Kasumi-1 (cell line): ENCODE measurements at places on chromosomes 6 and 20.

DNA sequence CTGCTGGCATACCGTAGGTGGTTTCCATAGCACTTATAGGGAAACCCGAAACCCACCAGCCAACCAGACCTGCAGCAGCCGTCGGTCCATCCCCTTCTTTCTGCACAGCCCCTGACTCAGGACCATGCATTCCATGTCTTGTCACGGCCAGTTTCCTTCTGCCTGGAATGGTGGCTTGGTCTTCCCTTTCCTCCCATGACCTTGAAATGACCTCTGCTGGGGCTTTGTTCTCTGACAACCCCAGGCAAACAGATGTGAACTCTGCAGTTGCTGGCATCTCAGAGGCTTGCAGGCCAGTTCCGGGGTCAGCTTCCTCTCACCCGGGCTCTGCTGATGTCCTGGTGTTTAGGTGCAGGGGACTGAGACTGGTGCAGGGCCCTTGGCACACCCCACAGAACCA, 250.8 kb downstream of the SMOC2 start:
- no peak for DNase-seq

DNA sequence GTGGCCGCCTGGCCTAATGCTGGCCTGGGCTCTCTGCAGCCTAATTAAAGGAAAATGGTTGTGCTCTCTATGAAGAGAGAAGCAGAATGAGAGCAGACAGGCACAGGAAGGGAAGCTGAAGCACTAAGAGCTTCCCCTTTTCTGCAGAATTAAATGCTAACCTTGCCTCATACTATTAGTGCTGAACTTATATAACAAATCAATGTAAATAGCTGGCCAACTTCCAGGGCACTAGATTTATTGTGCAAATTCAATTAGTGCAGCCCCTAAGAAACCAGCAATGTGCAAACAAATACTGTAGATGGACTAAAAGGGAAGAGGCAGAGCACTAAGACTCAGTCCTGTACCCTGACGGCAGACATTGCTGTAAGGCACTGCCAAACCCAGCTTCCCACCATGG, 36.1 kb upstream of the INSM1 start:
- peak; percentile 88 for DNase-seq

- DNase-seq, result no peak
Observed at GRCh38 chr6:3844097-3844463, 5.1 kb upstream of the FAM50B start.

- DNase-seq, result no peak
Observed at GRCh38 chr6:14359438-14359837, 241.9 kb downstream of the CD83 start.

- no peak for DNase-seq
Observed at GRCh38 chr6:13411484-13411883, 75.9 kb downstream of the GFOD1 start.

DNA sequence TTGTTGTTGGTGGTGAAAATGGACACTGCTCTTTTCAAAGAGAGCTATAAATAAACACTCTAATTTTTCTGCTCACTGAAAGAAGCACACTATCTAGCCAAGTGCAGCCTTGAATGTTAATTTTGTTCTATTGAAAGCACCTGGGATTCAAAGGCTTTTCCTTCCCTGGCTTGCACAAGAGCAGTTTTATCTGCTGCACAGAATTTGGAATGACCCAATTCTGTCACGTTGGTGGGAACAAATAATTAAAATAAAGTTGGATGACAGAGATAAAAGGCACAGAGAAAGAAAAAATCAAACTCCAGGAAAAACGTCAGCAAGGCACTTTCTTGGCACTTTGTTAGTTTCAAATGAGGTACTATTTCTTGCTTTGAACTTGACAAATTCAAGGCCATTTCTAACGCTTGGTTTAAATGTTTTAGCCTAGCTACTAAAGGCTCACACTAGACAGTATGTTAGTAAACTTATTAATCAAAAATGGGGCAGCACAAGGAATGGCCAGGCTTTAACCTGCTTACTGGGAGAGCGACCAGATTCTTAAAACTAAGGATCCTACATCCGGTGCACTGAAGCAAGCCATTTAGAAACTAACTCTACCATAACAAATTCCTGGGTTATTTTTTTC, 145.5 kb upstream of the ARG1 start:
- DNase-seq, result no peak

DNA sequence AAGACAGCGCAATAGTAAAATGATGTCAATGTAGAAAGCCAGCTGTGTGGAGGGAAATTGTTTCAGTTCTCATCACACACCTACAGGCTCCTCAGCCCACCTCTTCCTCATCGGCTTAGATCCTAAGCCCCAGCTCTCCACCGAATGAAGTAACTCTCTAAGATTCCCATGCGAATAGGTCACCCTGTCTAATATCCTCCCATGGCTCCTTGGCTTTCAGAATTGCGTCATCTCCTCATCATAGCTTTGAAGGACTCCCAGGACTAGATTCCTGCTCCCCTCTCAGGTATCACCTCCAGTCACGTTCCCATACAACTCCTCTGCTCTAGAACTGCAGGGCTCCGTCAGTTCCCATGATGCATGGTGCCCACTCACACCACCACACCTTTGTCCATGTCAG, 16.2 kb upstream of the SLC22A16 start:
- DNase-seq, result no peak

- no peak for DNase-seq
Observed at GRCh38 chr20:24608926-24609667, 139.7 kb downstream of the SYNDIG1 start.

DNA sequence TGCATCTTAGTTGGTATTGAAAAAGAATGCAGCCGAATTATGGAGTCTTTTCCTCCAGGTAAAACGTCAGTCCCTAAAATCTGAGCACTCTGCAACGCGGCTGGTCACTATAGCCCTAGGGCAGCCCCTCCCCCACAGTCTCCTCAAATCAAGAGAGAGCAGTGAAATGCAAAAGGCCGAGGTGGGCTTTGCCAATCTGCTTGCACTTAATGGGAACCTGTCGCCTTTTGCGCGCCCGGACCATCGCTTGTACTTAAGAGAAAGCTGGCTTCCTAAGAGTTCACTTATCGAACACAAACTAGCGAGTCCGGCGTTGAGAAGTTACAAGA, 447 bp downstream of the MCM3 start:
- DNase-seq, result no peak

GRCh38 chr6:53937461-53937860, 142.7 kb downstream of the LRRC1 start:
- DNase-seq, result no peak

GRCh38 chr20:47609001-47609400, 107.3 kb downstream of the NCOA3 start:
- DNase-seq, result no peak

DNA sequence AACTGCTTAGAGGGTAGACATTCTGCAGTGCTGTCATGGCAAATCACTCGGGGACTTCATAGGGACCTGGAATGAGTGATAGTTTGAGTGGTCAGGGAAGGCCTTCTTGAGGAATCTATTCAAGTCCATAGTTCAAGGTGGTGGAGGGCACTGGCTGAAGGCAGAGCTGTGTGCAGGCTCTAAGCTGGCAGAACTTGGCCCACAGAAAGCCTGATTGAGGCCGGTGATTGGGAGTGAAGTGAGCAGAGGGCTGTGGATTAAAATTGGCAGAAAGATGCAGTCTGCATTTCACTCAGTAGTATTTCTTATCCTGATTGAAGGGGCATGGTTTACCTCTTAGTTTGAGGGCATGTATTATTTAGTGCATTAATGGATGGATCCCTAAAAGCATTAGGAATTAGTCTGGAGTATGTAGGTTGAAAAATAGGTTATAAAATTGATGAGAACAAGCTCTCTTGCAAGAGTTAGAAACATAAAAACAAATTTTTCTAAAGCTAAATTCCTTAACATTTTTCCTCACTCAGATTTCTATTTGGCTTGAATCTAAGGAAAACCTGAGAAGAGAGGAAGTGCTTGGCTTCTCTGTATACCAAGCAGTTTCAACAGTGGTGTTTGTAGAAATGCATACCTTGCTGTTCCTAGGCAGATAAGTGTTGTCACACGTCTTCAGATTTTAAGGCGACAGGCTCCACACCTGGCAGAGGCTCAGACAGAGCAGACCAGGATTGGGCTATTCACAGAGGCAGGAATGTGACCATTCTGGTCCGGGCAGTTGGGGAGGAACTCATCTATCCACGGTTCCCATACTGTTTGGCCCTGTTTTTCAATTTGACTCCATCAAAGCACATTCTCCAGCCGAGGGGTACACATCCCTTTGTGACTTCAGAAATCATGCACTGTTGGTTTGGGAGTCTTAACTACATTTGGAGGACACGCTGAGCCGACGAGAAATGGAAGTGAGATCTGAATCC, 45.2 kb downstream of the UTRN start:
- no peak for DNase-seq

DNA sequence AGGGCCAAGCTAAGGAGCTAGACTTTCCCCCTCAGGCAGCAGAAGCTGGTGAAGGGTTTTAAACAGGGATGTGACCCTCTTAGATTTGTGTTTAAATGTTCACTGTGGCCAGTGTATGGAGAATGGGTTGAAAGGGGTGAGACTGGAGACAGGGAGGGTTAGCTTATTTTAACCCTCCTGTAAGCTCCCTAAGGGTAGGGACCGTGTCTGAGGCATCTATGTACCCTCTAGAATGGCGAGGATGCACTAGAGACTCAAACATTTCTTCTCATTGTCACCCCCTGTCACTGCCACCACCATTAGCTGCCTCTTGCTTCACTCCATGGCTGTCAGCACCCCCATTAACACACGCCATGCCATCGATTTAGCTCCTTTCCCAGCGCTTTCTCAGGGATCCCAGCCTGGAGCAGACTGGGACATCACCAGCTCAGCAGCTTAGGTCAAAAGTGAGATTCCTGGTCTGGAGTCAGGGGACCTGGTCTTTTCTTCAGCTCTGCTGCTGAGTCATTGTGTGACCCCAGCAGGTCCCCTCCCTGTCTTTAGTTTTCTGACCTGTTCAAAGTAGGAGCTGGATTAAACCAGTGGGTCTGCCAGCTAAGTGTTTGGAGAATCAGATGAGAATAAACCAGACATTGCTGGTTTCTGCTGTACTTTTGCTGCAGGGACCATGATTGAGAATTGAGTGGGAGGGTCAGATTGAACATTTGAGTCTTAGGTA, 1.1 kb upstream of the SLC22A7 start:
- no peak for DNase-seq

DNA sequence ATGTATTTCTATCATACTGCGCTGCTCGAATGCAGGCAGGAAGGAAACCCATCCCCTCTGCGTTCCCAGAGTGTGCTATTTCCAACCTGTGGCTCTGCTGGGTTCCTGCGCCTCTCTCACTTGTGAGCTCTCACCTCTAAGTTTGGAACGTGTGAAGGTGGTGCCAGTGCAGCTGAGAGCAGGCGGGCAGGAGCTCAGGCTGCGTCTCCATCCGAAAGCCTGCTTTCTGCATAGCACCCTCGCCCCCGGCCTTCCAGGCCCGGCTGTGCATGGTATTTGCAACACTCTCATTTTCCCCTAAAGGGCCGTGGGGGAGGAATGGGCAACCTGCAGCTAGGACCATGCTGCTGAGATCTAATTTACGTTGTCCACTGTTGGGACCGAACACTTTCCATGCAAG, 288.0 kb upstream of the TSHZ2 start:
- DNase-seq, result no peak

DNA sequence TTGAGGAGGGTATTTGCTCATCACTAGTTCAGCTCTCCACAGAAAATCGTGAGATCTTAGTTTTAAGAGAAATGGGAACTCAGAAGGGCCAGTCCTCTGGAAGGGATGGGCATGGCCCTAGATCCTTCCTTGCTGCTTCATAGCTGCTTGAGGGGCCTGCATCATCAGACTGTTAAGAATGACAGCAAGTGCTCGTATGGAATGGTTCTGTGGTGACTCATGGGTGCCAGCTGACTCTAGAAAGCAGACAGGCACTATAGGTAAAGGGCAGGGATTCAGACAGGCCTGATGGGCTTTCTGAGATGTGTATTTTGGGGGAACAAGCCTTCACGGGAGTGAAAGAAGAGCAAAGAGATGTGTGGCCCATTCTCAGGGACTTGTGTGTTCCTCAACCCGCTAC, 90.8 kb downstream of the MYLK4 start:
- DNase-seq, result no peak

DNA sequence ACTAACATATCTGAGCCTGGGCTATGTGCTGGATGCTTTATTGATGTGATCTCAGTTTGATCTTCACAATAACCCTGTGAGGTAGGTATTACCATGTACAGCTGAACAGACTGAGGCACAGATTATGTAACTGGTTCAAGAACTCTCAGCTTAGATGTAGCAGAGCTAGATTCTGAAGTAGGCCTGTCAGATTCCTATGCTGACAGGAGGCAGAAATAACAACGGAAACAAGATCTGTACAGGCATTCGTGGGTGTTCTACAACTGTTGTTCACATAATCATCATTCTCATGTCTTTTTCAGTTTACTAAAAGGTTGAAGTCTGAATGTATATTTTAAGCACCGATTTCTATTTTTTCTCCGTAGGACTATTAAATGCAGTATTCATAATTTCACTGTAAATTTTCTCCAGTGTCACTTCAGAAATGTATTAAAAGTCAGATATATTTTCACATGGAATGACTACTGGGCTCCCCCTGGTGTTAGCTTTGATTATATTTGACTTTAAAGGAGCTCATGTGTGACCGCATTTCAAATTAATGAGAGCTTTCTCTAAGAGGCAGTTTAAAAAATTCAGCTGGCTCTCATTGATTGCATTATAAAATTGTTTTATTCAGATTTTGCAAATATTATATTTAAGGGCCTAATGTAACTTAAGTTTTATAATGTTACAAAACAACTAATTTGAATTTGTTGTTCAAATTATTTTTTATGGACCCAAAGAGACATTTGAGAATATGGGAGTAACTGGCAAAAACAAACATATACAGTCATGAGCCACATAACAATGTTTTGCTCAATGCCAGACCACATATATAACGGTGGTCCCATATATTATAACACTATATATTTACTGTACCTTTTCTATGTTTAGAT, 36.4 kb upstream of the SLC17A4 start:
- peak; percentile 22 for DNase-seq

DNA sequence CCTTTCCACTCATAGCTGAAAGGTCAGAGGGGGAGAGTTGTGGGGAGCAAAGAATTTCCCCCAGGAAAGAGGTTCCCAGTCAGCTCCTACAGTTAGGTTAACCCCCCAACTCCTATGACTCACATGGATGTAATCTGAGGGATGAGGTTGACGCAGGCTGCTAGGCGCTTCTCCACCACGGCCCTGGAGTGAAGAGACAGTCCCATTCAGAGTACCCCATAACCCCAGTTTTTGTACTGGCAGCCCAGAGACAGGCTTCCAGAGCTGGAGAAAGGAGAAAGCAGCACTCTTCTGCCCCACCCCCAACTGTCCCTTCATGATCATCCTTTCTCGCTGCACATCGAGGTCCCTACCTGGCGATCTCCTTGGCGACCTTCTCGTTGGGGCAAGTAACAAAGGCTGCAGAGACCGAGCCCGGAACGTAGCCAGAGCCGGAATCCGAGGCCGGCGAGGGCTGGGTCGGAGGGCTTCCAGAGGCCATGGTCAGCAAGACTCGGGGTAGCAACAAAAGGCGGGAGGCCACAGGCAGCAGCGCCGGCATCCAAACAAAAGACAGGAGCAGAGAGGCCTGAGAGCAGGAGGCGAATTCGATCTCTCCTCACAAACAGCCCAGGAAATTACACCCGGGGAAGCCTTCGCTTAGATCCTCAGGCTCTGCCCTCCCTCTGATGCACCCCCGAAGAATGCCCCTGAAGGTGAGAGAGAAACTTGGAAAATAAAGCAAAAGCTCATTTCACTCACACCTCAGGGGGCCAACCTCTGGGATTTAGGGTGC, 592 bp downstream of the CUTA start:
- no peak for DNase-seq
